Upper lobe of left lung (tissue), 6 donors: ENCODE measurements at places on chromosomes 16 and 17.

DNA sequence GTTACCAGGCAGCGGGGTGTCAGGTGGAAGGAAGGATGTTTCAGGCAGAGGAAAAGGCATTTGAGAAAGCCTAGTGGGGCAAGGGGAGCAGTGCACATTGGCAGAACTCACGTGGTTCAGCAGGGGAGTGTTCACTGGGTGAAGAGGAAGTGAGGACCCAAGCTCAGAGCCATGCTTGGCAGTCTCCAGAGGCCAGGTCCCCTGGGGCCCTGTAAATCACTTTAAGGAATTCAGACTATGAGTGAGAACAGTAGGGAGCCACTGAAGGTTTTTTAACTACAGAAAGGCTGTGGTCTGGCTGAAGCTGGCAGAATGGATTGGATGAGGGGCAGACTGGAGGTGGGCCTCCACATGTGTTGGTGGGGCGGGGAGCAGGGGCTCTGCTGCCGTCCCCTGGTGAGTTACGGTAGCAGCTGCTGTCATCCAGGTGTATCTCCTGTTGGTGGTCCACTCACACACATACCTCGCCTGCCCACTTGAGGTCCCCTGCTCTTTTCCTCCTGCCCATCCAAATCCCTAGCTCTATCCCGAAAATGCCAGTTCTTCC is 5.1 kb downstream of the CLEC16A start:
- no peak for DNase-seq

- no peak for DNase-seq
Observed at GRCh38 chr17:11284811-11285210, 43.8 kb downstream of the SHISA6 start.

DNA sequence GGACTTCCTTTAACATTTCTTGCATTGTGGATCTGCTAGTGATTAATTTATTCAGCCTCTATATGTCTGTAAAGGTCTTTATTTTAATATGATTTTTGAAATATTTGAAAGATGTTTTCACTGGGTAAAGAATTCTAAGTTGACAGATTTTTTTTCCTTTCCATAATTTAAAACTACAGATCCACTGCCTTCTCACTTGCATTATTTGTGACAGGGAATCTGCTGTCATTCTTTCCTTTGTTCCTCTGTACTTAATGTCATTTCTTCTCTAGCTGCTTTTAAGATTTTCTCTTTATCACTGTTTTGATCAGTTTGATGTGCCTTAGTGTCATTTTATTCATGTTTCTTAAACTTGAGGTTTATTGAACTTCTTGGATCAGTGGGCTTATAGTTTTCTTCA is 159.9 kb downstream of the CYB561 start:
- DNase-seq = no peak

- no peak for DNase-seq
Observed at GRCh38 chr17:28874750-28875149, 19.9 kb downstream of the ERAL1 start.

DNA sequence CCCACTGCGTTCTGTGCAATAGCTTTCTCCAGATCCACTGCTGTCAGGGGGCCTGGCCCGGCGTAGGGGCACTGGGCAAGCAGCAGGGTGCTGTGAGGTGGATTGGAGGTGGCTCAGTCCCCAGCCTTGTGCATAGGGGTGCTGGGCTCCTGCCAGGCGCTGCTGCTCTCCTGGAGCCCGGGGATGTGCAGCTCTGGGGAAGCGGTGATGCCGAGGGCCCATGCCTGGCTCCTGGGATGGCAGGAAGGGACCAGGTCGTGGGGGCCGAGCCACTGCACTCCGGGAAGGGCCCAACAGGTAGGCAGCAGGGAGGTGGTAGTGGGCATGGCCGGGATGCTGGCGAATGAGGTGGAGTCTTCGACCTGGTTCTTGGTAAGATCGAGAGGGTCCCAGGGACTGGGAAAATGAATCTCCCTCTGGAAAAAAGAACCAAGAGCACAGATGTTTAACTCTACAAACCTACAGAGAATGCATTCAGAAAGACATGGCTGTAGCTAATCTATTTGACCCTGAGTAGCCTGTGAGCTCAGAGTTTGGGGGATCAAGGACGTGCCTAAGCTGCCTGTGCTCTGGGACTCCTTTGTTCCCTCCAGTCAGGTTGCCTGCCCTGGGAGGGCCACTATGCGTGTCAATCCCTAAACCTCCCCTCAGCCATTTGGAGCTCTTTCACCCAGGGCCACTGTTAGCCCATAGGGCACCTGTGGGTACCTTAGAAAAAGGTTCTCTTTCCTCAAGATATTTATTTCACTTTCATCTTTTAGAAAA is 6.6 kb upstream of the SUPT4H1 start:
- no peak for DNase-seq
